ENCODE measurements at places on chromosomes 3 and 15.
A peak's percentile ranks its signal among the peaks of the same experiment; 100 is the strongest.

DNA sequence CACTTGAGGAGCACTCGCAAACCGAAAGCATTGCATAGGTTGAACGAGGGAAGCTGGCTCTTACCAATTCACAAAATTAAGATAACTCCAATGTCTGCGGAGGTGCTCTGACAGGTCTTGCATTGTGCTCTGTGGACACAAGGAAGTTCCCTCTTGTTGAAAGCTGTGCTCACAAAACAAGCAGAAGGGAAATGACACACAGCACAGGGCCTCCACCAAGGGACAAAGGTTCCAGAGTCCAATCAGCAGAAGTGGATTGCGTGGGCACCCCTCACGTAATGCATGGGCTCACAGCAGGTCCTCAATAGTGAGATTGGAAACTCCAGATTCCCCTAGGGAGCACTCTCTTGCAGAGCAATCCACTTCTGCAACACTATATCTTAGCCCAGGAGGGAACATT, 89.9 kb downstream of the ATP10A start:
- no peaks in the 10 kb centered on the region for H3K27me3 ChIP-seq
- H3K4me1 ChIP-seq: peaks cover 25% of the 10 kb centered on the region
- no peak overlapping the region for H3K4me3 ChIP-seq

DNA sequence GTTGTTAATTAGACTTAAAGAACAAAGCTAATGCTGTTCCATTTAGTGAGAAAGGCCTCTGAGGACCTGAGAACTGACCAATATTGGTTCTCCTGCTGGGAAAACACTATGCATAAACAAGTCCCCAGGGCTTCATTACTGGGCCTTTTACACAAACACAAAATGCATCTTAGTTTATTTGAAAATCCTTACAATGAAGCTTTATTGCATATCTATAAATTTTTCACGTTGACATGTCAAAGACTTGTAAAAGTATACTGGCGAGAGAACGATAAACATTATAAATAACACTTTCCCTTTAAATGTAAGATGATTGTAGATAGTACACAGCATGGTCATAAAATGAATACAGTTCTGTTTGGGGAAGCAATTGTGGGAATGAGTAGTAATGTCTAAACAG, 151.7 kb downstream of the ROBO2 start:
- DNase-seq: no peak
- no peak overlapping the region for H3K27ac ChIP-seq
- H3K36me3 ChIP-seq: no peaks in the 10 kb centered on the region
- H3K4me1 ChIP-seq: peaks cover 27% of the 10 kb centered on the region
- H3K4me3 ChIP-seq: no peak overlapping the region
- H3K27me3 ChIP-seq: no peaks in the 10 kb centered on the region

GRCh38 chr3:192879346-192880031, 38.2 kb downstream of the MB21D2 start:
- peaks cover 3% of the 10 kb centered on the region for H3K36me3 ChIP-seq
- DNase-seq: peak; percentile 79
- H3K4me1 ChIP-seq: peaks cover 58% of the 10 kb centered on the region
- no peak overlapping the region for H3K27ac ChIP-seq
- H3K4me3 ChIP-seq: peak overlapping the region; percentile 24
- H3K27me3 ChIP-seq: no peaks in the 10 kb centered on the region

DNA sequence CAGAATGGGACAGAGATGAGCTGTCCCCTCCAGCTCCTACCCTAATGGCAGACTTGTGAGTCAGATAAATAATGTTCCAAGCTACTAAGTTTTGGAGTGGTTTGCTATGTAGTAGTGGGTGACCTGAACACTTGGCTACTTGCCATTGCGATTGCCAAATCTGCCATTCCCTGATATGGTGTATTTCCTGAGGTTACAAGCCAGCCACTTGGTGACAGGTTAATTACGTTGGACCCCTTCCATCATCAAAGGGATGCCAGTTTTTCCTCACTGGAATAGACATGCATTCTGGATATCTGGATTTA, 33.6 kb downstream of the MORF4L1 start:
- H3K4me3 ChIP-seq: no peak overlapping the region
- peaks cover 22% of the 10 kb centered on the region for H3K4me1 ChIP-seq
- no peaks in the 10 kb centered on the region for H3K27me3 ChIP-seq
- peaks cover 43% of the 10 kb centered on the region for H3K36me3 ChIP-seq

DNA sequence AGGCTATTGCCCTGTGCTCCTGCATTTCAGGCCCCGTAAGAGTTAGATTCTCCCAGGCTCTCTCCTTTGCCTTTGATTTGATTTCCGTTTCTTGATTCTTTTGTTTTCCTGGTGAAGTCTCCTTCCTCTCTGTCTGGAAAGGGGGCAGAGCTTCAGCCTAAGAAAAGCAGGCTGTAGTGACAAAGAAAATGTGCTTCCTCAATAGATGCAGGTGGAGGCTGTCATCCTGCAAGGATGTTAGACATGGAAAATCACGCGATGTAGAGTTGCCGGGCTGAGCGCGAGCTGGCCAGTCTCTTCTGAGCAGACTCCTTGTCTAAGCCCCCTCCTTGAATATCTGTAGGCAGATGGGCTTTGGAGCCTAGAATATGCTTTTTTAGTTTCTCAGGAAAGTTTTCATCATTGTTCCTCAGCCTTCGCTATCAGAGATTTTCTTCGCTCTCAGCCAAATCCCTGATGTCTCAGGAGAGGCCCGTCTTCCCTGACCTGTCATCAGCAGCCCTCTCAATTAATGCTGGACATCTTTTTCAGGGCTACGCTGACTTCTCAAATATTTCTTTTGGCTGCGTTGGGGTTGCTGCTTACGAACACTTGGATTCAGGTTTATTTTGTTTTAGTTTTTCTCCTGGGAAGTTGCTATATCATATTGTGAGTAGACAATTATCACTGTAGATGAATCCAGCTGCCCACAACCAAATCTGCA, 163.6 kb downstream of the ITPR1 start:
- no peak for DNase-seq
- H3K27ac ChIP-seq: no peak overlapping the region
- no peaks in the 10 kb centered on the region for H3K36me3 ChIP-seq
- peaks cover 10% of the 10 kb centered on the region for H3K27me3 ChIP-seq

GRCh38 chr15:90790561-90790960, 73.4 kb downstream of the BLM start:
- no peak for DNase-seq
- H3K4me3 ChIP-seq: no peak overlapping the region
- no peak overlapping the region for H3K27ac ChIP-seq
- peaks cover 14% of the 10 kb centered on the region for H3K4me1 ChIP-seq
- H3K27me3 ChIP-seq: no peaks in the 10 kb centered on the region

DNA sequence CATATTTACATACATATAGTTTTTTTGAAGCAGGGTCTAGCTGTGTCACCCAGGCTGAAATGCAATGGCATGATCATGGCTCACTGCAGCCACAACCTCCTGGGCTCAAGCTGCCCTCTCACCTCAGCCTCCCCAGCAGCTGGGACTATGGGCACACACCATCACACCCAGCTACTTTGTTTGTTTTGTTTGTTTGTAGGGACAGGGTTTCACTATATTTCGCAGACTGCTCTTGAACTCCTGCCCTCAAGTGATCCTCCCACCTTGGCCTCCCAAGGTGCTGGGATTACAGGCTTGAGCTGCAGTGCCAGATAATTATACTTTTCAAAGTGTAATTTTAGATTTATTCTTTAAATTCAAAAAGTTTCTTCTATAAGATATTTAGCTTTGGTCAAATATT, 10.2 kb downstream of the GTF2A2 start:
- DNase-seq: no peak
- H3K27me3 ChIP-seq: no peaks in the 10 kb centered on the region
- no peak overlapping the region for H3K27ac ChIP-seq
- peaks cover 2% of the 10 kb centered on the region for H3K4me1 ChIP-seq

DNA sequence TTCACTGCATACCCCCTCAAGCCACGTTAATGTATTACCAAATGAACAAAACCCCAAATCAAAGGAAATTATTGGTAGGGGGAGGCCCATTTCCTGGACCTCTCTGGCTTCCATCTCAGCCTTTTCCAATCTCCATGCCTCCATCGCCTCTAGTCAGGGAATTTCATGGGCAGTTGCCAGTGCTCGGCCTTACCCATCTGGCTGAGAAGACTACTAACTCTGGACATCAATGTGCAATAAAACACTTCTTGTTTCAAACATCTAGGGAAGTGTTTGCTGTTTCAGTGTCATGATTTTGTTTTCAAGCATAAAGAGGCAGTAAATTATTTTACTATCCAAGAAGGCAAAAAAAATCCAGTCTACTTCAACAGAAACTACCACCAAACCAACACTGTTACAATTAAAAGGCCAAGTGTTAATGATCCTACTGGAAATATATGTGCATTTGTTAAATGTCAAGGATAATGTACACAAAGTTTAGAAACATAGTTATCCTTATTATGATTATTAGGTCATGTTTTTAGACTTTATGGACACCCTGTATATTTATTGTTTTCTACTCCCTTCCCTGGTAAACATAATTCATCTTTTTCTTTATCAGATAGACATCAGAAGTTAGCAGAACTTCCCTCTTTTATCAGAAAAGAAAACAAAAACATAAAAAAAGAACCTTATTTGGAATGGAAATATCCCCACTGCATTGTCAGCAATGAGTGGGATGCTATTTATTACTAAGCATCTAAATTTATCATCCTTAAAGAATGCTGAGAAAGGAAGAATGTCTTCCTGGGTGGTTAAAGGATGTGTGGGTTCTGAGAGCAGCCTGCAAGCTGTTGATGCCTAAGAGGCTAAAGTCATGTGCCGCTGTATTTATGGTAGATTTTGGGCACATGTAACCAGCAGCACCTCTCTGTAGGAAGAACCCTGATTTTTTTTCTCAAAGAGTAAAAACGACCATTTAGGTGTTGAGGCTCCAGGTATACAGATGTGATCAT, 15.2 kb downstream of the LDHAL6B start:
- H3K4me3 ChIP-seq: no peak overlapping the region
- no peaks in the 10 kb centered on the region for H3K27me3 ChIP-seq
- DNase-seq: no peak

DNA sequence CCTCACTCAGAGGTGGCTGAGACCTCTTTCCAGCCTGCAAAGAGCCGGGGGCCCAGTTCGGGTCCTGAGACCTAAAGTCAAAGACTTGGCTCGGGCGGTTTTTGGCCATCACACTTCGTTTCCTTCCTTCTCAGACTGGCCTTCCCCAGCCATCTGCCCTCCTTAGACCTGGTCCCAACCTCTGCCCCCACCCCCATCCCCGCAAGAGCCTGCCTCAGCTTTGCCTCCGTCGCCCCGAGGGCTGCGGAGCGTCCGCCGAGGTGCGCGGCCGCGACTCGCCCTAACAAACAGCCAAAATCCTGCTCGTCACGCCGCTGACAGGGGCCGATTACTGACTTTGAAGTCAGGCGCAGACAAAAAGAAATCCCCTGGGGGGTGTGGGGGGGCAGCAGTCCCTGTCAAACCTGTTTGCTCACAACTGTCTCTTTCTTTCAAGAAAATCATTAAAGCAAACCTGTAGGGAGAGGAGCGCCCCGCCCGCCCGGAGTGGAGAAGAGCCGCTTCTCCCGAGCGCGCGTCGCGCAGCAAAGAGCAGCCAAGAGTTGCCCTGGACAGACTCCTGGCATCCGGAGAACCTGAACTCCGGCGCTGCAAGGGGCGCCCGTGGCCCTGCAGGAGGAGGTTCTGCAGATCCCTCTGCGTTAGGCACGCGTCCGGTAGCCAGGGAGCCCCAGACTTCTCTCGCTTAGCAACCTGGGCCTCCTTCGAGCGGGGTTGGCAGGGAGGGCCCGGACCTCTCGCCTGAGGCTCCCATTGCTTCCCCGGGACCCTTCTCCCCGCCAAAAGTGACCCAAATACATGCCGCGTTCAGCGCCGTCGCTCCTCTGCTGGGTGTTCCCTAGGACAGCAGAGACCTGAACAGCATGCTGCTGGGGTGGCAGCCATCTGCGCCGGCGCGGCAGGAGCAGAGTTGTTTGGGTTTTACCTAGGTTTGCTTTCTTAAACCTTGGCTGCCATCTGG, 4.5 kb downstream of the SOX14 start:
- peaks cover 100% of the 10 kb centered on the region for H3K27me3 ChIP-seq
- peaks cover 37% of the 10 kb centered on the region for H3K4me1 ChIP-seq
- H3K4me3 ChIP-seq: peak overlapping the region; percentile 47
- no peak overlapping the region for H3K27ac ChIP-seq
- H3K36me3 ChIP-seq: no peaks in the 10 kb centered on the region
- DNase-seq: peak; percentile 71

DNA sequence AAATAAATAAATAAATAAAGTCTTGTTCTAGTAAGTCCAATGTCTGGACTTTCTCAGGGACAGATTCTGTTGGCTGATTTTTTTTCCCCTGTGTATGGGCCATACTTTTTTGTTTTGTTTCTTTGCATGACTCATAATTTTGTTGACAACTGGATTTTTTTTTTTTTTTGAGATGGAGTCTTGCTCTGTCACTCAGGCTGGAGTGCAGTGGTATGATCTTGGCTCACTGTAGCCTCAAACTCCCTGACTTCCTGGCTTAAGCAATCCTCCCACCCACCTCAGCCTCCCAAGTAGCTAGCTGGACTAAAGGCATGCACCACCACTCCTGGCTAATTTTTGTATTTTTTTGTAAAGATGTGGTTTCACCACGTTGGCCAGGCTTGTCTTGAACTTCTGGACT, 38.9 kb downstream of the TICRR start:
- no peak overlapping the region for H3K4me3 ChIP-seq
- no peaks in the 10 kb centered on the region for H3K4me1 ChIP-seq
- no peaks in the 10 kb centered on the region for H3K27me3 ChIP-seq
- peaks cover 73% of the 10 kb centered on the region for H3K36me3 ChIP-seq
- H3K27ac ChIP-seq: no peak overlapping the region
- DNase-seq: no peak
